ENCODE measurements at places on chromosomes 5 and 9.

DNA sequence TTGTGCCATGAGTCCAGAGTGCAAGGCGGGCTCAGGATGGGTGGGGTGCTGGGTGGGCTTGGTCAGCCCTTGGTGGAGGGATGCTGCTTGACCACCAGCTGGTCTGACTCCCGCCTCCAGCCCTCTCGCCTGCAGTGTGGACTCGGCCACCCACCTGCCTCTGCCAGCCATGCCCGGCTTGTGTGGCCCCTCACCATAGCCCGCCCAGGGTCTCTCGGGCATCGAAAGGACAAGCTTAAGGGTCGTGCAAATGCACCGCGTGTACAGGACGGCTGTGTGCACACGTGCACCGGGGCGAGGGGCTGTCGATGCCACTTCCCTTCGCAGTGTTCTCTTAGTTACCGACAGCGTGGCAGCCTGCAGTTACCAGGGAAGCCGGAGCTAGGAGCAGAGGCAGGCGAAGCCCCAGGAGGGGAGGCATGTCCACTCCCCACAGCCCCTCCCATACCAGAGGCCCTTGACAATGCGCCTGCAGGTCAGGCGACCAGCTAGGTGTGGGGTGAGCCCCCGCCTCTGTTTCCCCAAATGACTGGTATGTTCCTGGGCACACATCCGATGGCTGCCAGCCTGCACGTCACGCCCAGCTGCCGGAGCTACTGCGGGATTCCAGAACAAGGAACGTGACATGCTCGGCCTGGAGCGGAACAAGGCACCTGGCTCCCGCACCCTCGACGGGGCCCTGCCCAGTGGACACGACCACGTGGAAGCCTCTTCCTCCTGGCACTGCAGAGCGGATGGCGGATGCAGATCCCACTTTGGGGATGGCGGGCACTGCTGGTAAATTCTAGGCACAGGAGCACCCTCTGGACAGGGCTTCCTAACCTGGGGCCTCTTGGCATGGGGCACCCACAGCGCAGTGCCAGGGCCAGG, 7.8 kb downstream of the LCN9 start:
- DNase-seq, result no peak

GRCh38 chr5:149338364-149338763, 6.9 kb upstream of the GRPEL2 start:
- no peak for DNase-seq

GRCh38 chr9:130997925-130998596, 10.9 kb upstream of the LAMC3 start:
- DNase-seq, result no peak

- no peak for DNase-seq
Observed at GRCh38 chr5:79666758-79667157, 22.9 kb upstream of the CMYA5 start.

GRCh38 chr5:14064841-14065240, 78.3 kb upstream of the TRIO start:
- DNase-seq, result no peak

DNA sequence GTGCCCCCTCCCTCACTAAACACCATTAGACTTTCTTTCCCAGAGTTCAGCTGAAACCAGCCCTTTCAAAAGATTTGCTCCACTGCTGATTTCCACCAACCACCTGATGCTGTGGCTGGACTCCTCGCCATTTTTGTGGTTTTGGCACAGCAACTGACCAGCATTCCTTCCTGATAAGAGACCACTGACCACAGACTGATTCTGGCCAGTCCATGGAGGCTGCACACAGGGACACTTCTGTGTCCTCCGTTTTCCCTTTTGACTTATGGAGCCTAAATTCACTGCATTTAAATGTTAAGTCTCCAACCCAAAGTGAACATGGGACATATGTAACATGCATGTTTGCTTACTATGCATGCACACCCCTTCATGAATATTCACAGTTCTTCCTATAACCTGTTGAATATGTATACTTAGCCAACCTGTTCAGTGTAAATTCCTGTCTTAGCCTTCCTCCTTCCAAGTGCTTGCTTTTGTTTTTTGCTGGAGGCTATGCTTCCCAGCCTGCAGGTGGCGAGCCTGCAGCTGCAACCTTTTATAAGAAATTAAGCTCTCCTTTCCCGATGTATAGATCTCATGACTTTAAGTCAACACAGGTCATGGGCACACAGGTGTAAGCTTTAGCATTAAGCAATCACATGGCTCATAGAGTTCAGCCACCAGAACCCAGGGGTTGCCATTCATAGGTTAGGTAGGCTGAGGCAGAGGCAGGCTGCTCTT, 78.7 kb downstream of the ACTL7B start:
- no peak for DNase-seq

DNA sequence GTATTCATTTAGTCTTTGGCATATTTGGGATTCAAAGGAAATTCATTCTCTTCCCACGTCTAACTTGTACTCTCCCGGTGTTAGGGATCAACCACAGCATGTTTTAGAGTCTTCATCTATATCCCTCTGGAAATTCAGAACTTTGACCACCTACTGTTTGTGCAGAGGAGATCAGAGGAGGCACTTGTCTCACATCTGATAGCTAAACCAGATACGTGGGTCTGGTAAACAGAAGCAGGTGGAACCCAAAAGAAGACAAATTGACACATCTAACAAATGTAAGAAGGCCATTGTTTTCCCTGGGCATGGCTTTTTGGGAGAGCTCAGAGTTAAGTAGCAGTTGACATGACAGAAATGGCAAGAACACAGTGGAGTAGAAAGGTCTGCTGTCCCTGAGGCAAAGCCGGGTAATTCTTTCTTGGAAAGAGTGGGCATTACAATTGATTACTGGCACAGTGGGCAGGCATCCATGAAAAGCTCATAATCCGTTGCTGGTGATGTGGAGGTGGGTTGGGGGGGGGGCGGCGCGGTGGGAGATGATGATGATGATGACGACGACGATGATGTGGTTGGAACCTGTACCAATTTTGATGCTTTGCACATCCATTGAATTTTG, 27.5 kb downstream of the PIP5K1B start:
- DNase-seq, result no peak

DNA sequence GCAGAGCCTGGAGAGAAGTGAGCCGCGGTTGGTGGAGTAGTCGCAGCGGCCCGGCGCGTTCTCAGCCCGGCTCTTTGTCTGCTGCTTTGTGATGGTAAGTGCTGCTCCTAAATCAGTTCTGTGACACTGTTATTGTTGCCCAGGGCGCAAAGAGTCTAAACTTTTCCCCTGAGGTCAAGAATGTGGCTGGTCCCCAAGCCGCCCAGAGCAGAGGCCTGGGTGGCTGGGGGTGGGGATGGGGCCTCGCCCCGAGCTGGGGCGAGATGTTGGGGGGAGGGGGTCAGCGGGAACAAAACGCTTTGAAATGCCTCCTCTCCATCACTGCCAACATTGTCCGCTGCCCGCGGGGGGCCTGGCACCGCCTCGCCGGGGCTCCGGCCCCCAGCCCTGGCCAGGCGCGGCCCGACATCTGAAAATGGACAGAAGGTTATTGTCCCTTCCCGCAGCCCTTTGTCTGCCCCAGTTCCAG, 11.7 kb upstream of the CERCAM start:
- no peak for DNase-seq
